Activated CD4-positive, alpha-beta T cell treated with anti-CD3 and anti-CD28 coated beads for 36 hours (primary cell): ENCODE measurements at places on chromosomes 5 and 9.

- no peak for DNase-seq
- peaks cover 47% of the 10 kb centered on the region for H3K4me1 ChIP-seq
- peak overlapping the region; percentile 99 for H3K27ac ChIP-seq
- H3K36me3 ChIP-seq = peaks cover 31% of the 10 kb centered on the region
- H3K27me3 ChIP-seq = no peaks in the 10 kb centered on the region
These were observed 3.7 kb downstream of the TRMO start for GRCh38 chr9:97918611-97919010.

DNA sequence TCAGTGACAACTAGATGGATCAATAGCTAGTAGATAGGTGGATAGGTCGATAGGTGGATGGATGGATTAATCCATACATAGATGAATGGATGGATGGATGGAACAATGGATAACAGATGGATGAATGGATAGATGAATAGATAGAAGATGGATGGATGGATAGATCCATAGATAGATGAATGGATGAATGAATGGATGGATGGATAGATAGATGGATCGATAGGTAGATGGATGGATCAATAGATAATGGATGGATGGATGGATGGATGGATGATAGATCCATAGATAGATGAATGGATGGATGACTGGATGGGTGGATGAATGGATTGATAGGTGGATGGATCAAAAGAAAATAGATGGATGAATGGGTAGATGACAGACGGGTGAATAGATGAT, 5.1 kb downstream of the SLC6A3 start:
- no peak overlapping the region for H3K4me3 ChIP-seq
- peaks cover 37% of the 10 kb centered on the region for H3K27me3 ChIP-seq
- DNase-seq = no peak

- peaks cover 10% of the 10 kb centered on the region for H3K27me3 ChIP-seq
- H3K36me3 ChIP-seq = no peaks in the 10 kb centered on the region
- H3K27ac ChIP-seq = no peak overlapping the region
- DNase-seq = no peak
- no peak overlapping the region for H3K4me3 ChIP-seq
These were observed 42.3 kb downstream of the NSG2 start for GRCh38 chr5:174087783-174088182.

- H3K27me3 ChIP-seq = peaks cover 25% of the 10 kb centered on the region
- H3K4me3 ChIP-seq = no peak overlapping the region
- H3K4me1 ChIP-seq = peaks cover 3% of the 10 kb centered on the region
- H3K27ac ChIP-seq = no peak overlapping the region
- DNase-seq = no peak
These were observed 24.9 kb upstream of the ELAVL2 start for GRCh38 chr9:23850690-23851629.
